ENCODE measurements at places on chromosomes 3 and 15.

DNA sequence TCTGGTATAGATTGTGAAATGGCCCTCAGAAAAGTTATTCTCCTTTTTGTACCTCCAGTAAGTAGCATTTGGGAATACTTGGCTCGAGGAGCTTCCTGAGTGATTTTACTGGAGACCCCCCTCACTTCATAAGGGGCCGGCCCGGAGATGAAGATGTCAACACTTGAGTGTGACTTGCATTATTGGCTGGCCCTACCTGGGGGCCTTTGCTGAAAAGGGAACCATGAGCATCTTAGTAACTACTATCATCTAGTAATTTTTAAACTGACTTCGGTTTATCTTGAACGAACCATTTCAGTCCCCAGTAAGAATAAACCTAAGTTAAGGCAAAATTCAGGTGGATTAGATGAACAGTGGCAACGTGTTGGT, 1.3 kb downstream of the FAIM start:
- no peak for DNase-seq

DNA sequence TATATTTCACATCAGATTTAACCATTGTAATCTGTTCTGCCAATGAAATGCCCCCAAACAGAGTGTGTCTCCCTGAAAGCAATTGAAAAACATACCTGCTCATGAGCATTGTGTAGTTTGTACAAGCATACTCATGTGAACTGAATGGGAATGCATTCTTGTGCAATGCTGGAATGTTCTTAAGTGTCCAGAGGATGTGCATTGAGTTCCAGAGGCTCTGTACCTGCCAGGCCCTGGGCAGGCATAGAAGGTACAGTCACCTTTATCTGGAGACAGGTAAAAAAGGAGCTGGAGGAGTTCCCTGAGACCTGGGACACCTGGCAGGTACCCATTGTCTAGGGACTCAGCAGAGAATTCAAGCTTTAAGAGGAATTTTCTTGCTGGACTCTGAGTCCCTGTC, 2.8 kb downstream of the MRAS start:
- DNase-seq = no peak

DNA sequence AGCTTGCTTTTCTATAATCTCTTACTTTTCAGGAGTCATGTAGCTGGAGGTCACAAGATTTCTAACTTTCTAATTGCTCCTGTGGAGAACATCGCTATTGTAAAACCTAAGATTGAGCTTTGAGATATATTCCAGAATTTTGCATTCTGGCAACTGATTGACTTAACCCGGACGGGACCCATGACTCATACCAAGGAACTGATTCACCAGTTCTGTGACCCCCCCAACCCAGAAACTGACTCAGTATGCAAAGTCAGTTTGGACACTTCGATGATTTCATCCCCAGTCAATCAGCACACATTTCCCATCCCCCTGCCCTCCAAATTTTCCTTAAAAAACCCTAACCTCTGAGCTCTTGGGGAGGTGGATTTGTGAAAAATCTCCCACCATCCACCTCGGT, 396.5 kb upstream of the GBE1 start:
- no peak for DNase-seq

- DNase-seq = no peak
Observed at GRCh38 chr3:101202640-101203039, 117.7 kb downstream of the IMPG2 start.

DNA sequence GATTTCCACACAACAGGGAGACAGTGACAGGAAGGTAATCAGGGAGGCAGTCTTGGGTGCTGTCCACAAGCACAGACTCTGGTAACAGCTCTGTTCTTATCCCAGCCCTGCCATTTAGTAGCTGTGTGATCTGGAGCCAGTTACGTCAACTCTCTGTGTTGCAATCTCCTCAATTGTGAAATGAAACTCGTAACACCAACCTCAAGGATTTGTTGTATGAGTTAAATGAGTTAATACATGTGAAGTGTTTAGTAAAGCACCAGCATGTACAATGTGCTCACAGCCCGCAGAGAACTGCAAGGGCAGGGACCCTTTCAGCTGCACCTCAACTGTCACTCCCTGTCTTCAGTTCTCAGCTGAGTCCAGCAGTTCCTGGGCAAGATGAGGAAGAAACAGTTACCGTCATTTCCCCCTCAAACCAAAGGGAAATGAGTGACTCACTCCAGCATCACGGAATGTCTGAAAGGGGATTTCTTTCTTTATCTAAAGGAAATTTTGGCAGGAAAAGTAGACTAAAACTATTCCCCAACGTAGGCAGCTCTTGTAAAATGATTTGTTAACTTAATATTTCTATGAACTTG, 39.9 kb upstream of the MB21D2 start:
- DNase-seq = no peak

GRCh38 chr15:100766243-100767000, 113.2 kb upstream of the ALDH1A3 start:
- DNase-seq = peak; percentile 28

DNA sequence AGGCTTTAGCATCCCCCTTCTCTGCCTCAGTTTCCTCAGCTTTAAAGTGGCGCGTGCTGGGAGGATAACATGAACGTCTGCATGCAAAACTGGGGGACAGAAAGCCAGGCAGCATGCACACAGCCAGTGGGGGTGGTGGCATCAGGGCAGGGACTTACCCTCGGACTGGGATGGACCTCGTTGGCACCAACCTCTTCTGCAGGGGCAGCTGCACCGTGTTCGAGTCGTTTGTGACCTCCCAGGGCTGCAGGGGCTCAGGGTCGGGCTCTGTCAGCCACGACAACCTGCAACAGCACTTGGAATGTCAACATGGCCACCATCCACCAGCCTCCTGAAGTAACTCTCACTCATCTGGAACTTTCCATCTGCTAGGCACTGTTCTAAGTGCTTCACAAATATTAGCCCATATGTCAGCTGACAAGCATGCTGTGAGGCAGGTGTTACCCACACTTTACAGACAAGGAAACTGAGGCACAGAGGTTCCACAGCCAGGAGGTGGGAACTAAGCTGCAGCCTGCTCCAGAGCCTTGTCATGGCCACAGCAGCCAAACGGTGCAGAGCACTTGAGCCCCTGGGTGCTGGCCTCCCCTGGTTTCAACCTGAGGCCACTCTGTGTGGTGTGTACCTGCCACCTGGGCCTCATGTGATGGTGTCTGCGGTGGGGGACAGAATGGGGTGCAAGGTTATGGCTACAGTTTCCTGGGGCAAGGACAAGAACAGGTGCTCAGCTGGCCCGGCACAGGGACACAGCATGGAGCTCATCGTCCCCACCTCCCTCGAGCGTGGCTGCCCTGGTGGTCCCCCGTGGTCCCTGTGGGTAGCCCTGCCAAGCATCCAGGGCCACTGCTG, 6.7 kb downstream of the C3orf22 start:
- DNase-seq = no peak

DNA sequence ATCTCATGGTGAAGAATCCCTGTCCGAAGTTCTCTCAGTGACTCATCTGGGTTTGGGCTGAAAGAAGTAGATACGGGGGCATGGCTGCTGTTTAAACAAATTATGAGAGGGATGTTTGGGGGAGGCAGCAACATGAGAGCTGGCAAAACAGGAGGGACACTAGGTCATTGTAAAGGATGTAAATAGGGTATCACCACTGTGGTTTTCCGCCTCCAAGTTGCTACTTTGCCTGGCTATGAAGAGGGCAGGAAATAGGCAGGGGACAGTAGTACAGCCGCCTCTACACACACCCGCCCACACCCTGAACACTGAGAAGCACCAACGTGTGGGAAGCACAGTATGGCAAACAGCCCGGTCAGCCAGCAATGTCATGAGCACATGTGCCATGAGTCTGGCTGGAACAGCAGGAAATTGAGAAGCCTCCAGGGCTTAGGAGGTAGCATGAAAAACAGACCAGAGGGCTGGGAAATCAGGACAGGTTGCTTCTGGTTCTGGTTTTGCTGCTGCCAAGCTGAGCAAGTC, 17.1 kb downstream of the HEXA start:
- peak; percentile 82 for DNase-seq

DNA sequence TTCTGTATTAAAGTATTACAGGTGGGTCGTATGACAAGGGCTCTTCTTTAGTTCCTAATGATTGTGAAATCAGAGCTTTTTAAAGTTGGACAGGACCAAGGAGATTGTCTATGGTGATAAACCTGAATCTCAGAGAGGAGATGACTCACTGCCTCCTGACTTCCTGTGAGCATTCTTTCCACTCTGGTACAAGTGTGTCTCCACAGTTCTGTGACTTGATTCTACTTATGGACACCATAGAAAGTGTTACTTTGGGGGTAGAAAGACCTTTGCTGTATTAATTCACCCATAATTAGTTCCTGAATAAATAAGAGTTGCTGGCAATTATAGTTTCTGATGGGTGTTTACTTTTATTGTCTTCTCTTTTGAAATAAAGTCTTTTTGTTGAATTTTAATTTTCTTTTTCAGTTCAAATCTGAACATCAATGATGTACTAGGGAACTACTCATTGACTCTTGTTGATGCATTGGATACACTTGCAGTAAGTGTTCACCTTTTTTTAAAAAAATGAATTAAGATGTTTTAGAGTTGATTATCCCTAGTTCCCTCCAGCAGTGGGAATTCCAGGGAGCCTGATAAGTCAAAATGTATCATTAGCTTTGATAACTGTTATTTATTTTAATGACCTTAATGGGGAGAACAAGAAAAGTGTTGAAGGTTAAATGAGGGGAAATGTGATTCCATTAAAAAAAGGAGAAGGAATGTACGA, 7.4 kb downstream of the EDEM1 start:
- no peak for DNase-seq

- DNase-seq = no peak
Observed at GRCh38 chr15:82890338-82890994, 62.1 kb downstream of the HOMER2 start.

DNA sequence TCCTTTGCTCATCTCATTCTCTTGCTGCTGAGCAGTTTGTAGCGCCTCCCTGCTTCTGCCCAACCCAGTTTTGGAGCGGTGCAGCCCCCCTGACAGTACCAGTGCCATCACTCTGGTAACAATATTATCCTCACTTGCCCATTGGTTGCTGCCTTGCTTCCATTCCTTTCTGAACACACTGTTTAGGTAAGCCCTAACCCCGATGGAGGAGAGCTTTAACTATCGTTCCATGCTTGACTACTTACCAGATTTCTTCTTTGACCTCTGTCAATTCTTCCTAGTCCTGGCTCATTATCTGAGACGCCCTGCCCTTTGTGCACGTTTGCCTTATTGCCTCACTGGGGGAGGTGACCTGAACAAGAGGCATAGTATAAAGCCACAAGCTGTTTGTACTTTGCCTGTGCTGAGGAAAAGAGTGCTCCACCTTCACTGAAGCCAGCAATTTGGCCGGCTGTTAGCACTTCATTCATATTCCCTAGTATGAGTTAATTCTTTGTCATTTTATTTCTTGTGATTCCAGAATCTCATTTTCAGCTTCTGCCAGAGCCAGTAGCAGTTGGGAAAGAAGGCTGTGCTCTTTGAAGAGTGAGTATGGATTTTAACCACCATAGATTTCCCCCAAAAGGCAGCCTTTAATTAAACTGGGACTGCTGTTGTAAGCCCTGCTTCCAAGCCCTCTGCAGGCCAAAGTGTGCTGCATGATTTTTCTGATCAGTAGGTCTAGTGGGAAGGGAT, 11.9 kb downstream of the ABHD6 start:
- DNase-seq = no peak

GRCh38 chr3:111751961-111752360, 107.1 kb upstream of the PHLDB2 start:
- no peak for DNase-seq

GRCh38 chr15:60525341-60526039, 46.5 kb upstream of the ICE2 start:
- no peak for DNase-seq

GRCh38 chr3:39138804-39139415, 14.5 kb downstream of the CSRNP1 start:
- DNase-seq = no peak

- no peak for DNase-seq
Observed at GRCh38 chr3:194196876-194197275, 60.9 kb downstream of the HES1 start.

GRCh38 chr3:81173514-81173913, 587.9 kb downstream of the GBE1 start:
- no peak for DNase-seq

DNA sequence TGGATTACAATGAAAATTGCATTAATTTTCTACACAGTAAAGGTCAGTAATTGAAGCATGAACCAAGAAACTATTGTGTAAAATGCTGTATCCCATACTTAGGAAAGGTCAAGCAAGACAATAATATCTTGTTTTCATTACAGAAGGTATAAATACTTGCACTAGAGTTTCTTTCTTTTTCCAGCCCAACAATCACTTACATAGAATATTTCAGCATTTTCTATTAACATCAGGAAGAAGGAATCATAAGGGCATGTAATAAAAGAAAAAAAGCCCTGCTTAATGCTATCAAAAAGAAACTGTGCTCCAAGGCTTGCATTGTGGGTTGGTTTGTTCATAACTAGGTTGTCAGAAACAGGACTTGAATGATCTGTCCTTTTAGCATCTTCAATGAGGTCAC, 215.1 kb downstream of the MCTP2 start:
- no peak for DNase-seq

GRCh38 chr3:170490828-170491560, 72.3 kb downstream of the CLDN11 start:
- DNase-seq = no peak

DNA sequence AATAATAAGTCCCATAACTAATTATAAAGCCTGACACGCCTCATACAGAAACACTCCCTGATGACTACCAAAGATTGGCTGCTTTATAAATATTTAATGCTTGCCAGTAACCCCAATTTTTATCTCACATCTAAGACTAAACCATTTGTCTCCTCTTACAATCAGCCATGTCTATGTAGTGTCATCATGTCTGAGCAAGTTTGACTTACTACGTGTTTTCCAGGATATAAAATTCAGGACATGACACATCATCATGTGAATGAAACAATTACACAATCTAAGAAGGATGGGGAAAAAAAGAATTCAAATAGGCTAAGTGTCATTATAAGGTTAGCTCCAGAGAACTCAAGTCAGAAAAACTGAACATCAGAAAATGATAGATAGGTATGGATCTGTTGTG, 208.7 kb downstream of the MECOM start:
- no peak for DNase-seq

- DNase-seq = no peak
Observed at GRCh38 chr15:77616072-77616471, 16.6 kb downstream of the LINGO1 start.

- DNase-seq = no peak
Observed at GRCh38 chr3:151058740-151059139, 26.7 kb upstream of the MED12L start.

DNA sequence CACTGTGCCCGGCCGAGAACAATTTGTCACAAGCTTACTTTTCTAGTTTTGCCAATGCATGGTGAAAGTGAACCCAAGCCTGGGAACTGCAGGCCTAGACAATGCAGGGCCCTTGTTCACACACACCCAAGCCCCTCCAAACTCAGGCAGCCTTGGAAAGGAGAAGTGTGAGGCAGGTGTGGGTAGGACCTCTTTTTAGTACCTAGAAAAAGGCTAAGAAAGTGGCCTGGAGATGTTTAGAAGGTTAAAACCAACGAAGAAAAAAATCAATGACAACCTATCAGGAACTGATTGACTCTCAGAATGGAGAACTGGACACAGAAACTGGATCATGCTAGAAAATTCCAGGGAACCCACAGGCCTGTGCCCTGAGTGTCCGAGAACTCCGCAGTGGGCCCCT, 18.8 kb downstream of the IDH2 start:
- no peak for DNase-seq

GRCh38 chr3:11499144-11499543, 144.6 kb downstream of the VGLL4 start:
- DNase-seq = no peak

Measured in dorsolateral prefrontal cortex (tissue), 122 donors.